ENCODE measurements at places on chromosomes 16 and 17.

- DNase-seq, result no peak
Observed at GRCh38 chr16:75222271-75222783, 3.5 kb downstream of the CTRB1 start.

GRCh38 chr16:85390511-85391174, 222.5 kb upstream of the GSE1 start:
- peak; percentile 16 for DNase-seq

DNA sequence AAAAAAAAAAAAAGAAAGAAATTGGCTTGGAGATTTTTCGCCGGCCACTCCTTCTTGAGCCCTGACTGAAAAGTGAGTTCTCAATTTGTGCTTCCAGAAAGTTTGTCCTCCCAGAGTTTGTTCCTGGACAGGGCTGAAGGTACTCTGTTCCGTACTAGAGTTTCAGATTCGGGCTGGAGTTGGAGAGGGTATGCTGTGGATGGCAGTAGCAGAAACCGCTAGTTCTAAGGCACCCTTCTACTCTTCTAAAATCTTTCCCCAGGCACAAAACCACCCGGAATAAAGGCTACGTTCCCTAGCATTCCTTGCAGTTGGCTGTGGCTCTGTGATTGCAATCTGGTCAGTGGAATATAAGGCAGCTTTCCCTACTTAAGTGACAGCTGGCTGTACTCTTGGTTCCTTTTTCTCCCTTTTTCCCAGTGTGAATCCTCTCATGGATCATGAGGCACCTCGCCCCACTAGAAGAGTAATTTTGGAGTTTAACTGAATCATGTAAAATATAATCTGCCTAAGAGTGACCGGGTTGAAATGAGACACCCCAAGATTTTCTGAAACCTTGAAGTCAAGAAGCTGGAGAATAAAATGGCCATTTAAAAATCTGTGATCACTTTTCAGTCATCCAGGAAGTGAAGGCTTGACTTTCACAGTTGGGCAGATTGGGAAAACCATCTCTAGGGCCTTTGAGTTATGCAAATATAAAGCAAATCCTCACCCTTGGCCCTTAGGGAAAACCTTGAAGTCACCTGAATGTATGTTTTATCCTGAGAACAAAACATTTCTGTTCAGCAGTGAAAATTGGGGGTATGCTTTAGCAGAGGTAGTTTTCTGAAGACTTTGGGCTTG, 901 bp upstream of the HEATR6 start:
- no peak for DNase-seq

GRCh38 chr17:73545109-73546032, 98.9 kb downstream of the SDK2 start:
- no peak for DNase-seq

DNA sequence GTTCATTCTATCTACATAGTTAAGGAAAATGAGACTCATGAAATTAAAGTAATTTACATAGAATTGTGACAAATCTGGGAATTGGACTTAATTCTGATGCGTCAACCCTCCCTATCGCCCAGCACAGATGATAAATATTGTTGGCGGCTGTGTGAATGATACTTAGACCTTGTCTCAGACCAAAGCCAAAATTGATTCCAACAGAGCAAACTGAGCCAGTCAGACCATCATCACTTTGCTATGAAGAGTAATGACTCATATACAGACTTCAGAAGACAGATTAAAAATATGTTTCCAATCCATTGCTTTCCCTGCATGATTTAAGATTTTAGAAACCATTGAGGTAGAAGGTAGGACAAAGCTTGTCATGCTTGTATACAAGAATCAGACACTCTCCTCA, 1156.7 kb upstream of the CDH8 start:
- DNase-seq, result no peak

DNA sequence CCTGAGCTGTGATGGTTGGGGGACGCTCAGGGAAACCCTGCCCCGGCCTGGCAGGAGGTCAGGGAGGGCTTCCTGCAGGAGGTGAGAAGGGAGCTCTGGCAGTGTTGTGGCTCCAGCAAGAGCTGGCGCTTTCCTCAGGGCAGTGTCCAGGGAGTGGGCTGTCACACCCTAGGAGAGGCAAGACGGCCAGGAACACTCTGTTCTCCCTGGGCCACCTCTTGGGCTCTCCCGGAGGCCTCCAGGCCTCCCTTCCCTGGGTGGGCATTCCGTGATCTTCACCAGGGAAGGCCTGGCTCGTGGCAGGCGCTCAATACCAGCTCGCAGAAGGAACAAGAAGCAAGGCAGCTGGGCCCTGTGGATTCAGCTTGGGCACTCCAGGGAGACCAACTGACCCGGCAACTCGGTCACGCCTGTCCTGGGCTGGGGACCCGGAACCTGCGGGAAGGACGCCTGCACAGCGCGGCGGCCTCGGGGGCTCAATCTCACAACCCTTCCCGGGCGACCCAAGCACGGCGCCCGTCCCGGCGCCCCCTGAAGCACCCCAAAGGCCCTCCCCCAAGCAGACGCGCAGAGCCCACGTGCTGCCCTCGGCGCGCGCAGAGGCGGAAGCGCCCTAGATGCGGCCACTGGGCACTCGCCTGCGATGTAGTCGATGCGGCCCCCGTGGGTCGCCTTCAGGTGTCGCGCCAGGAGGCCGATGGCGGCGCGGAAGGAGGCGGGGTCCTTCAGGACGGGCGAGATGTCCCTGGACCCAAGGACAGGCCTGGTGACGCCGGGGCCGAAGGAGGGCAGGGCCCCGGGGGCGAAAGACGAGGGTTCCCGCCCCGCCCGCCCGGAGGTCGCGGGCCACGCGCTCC, 588 bp downstream of the APRT start:
- DNase-seq, result peak; percentile 79

- DNase-seq, result no peak
Observed at GRCh38 chr17:9232591-9233270, 211.4 kb downstream of the NTN1 start.

DNA sequence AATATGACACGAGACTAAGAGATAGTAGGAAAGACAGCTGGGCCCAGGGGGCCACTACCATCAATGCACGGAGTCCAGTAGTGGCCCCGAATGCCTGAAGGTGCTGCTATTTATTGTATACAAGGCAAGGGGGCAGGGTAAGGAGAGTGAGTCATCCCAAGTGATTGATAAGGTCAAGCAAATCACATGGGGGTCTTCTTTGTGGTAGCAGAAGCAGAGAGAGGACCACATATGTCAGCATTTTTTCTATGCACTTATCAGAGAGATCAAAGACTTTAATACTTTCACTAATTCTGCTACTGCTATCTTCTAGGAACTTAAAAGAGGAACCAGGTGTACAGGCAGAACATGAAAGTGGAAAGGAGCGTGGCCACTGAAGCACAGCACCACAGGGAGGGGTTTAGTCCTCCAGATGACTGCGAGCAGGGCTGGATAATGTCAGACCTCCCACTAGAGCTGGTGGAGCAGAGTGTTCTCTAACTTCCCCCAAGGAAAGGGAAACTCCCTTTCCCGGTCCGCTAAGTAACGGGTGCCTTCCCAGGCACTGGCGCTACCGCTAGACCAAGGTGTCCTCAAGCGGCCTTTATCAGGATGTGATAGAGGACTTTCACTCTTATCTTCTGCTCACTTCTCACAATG, 26.4 kb upstream of the ARL4D start:
- peak; percentile 29 for DNase-seq

DNA sequence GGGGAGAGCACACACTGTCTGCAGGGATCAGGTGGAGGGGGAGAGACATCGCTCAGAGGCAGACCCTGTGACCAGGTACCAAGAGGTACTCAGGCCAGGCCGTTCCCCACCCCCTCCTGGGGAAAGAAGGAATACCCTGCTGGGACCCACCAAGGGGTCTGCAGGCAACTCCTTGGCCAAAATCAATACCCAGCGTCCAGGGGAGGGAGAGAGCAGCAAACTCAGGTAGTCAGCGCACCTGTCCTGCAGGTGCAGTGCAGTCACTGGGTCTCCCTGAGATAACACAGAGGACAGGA, 57.5 kb upstream of the DOC2B start:
- no peak for DNase-seq

DNA sequence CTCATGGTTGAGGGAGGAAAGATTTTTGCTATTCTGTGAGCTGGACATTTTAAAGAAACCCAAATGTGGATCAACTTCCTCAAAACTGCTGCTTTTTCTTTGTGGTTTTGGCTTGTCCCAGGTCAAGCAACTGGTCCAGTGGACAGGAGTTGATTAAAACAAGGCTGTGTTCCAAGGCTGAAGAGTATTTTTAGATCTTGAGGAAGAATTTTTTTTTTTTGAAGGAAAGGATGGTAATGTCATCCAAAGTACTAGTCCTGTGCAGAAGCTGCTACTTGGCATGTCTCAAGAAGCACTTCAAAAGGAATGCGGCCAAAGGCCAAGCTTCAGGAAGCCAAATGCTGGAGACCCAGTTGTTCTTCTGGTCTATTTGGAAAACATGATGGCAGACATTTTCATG, 8.0 kb upstream of the MYH2 start:
- no peak for DNase-seq

GRCh38 chr16:28211758-28212531, at the start of gene XPO6:
TSS of gene XPO6 (minus strand) at chr16:28211965. CDS start at chr16:28211368, 597 bp downstream.
- peak; percentile 99 for DNase-seq

GRCh38 chr17:28878981-28879380, 18.6 kb downstream of the FLOT2 start:
- peak; percentile 34 for DNase-seq

DNA sequence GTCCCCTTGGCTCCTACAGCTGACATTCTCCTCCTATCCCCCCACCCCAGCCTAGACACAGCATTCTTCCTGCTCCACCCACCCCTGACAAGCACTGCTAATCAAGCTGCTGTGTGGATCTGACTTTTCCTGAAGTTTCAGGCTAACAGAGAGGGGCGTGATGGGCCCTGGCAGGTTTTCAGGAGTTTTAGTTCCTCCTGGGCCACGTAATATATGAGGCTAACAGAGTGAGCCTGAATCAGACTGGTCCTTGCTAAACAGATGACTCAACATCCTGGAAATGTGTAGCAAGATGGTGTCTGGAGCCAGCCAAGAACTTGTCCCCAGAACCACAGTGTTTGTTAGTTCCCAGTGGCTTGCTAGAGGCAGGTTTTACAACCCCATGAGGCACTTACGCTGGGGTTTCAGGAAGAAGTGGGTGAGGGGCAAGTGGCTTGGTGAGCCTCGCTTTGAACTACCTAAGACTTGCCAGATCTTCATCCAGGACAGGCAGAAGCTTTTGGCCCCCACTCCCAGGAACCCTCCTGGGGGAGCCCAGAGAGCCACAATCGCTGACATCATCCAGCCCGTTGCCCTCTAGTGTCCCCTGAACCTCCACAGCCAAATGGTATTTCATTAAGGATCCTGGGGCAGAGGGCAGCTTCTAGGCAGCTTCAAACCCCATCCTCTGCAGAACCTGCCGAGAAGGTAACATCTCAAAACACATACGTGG, 15.9 kb downstream of the TMEM92 start:
- no peak for DNase-seq

DNA sequence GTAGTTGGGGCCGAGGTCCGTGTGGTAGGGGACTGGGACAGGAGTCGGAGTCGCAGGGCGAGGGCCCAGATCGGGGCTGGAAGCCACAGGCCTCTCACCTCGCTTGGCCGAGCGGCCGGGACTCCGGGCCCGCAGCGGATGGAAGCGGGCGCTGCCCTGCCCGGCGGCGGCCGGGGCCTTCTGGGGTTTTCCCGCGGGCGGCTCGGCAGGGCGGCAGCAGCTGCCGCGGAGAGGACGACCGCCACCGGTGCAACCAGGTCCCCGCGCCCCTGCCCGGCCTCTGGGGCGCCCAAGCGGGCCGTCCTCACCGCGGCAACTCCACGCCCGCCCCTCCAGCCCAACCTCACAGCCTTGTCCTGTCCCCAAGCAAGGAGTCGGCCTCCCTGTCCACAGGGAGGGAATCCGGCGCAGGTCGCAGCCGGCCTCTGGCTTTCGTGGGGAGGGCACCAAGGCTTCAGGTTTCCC, 15.6 kb upstream of the UTP6 start:
- no peak for DNase-seq

- DNase-seq, result no peak
Observed at GRCh38 chr17:50172130-50172529, 6.3 kb downstream of the SGCA start.

- DNase-seq, result no peak
Observed at GRCh38 chr16:73683804-73684203, 612.8 kb upstream of the PSMD7 start.

DNA sequence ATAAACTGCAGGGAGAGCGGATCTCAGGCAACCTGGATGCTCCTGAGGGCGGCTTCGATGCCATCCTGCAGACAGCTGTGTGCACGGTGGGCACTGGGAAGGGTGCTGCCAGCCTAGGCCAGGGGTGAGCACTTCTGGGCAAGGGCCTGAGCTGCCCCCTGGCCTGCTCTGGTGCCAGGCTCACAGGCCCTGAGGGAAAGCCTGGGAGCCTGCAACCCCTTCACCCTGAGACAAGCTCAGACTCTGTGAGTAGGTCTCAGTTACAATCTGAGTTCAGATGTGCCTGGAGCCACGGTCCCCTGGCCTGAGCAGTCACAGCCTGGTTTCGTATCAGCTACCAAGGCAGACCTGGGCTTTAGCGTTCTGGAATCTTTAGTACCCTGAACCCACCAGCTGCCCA, 8.1 kb downstream of the ITGB4 start:
- DNase-seq, result no peak

- DNase-seq, result no peak
Observed at GRCh38 chr16:8676160-8676547, 1.7 kb downstream of the ABAT start.

- DNase-seq, result no peak
Observed at GRCh38 chr17:76561799-76562268, 22.0 kb downstream of the PRCD start.

DNA sequence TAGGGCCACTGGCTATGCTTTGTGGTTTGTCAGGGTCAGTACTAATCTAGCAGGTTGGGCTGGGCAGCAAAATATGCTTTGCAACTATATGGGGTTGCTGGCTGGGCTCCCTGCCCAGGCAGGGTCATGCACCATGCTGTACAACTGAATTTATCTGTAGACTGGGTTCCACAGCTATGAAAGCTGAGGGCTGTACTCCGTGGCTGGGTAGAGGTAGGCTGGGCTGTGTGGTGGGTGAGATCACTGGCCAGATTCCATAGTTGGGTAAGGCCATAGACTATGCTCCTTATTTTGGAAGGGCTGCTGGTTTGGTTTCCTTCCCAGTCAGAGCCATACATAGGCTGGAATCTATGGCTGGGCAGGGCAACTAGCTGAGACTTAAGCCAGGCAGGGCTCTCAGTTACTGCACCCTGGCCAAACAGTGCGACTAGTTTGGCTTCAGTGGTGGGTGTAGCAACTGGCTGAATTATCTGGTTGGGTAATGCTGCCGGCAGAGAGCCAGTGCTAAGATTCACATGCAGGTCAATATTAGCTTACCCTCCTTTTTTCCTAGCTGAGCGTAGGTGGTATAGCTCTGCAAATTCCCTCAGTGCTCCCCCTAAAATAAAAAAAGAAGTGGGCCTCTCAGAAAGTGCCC, 769.1 kb upstream of the CDH8 start:
- DNase-seq, result no peak

DNA sequence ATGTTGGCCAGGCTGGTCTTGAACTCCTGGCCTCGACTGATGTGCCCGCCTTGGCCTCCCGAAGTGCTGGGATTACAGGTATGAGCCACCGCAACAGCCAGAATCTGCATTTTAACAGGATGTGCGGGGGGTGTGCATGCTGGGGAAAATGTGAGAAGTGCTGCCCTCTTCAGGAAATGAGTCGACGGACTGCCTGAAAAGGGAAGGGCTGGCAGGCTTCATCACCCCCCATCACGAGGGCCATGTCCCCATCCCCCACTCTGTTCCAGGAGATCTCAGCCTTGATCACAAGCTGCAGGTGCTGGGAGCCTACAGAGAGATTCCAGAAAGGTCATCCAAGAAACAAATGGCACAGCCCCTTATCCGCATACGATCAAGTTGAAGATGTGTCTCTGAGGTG, 195.3 kb upstream of the RPL38 start:
- peak; percentile 58 for DNase-seq

GRCh38 chr16:12587646-12588277, 215.9 kb downstream of the CPPED1 start:
- DNase-seq, result no peak
